GOT3 (cell line): ENCODE measurements at places on chromosomes 5 and 9.

- DNase-seq: no peak
Measured at GRCh38 chr5:127696683-127697082, 6.5 kb upstream of the CCDC192 start.

DNA sequence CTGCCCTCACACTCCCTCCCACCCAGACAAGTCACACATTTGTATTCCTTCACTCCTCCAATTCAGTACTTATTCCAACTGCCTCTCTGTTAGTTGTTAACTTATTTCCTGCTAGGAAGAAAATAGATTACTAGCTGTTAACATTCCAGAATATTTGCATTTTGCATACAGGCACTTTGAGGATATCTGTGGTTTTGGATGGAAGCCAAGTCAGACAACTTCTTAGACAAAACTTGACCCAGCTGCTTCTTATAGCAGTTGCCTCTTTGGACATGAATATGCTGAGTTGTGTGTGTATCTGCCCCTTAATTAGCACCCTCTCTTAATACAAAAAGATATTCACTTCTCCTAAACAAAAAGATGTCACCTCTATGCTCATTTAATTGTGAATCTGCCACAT lies 1280.6 kb upstream of the ACO1 start:
- DNase-seq: no peak

DNA sequence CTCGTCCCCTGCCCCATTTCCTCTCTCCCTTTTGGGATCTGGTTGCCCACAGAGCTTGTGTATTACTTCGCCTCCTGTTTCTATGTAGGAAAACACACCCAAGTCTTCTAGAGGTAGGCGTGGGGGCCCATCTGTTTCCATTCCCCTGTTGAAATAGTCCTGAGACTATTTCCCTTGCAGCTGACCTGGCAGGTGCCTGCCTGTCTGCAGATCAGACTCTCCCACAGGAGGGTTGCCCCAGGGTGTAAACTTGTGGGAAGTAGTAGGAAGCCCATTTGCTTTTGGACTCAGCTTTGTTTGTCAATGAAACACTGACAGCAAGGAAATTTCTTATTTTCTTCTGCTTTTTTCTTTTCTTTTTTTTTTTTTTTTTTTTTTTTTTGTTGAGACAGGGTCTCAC lies 16.3 kb upstream of the GARNL3 start:
- no peak for DNase-seq

- DNase-seq: no peak
Measured at GRCh38 chr5:6667648-6668047, 34.4 kb downstream of the SRD5A1 start.

DNA sequence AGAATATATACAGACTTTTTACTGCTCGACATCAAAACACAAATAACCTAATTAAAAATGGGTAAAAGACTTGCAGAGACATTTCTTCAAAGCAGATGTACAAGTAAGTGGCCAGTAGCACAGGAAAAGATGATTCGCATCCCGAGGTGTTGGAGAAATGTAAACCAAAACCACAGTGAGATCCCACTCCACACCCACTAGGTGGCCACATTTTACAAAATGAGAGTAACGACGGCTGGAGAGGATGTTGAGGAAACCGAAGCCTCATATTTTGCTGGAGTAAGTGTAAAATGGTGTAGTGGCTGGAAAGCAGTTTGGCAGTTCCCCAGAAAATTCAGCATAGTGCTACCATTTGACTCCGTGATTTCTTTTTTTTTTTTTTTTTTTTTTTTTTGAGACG lies 21.3 kb upstream of the GBGT1 start:
- DNase-seq: no peak

DNA sequence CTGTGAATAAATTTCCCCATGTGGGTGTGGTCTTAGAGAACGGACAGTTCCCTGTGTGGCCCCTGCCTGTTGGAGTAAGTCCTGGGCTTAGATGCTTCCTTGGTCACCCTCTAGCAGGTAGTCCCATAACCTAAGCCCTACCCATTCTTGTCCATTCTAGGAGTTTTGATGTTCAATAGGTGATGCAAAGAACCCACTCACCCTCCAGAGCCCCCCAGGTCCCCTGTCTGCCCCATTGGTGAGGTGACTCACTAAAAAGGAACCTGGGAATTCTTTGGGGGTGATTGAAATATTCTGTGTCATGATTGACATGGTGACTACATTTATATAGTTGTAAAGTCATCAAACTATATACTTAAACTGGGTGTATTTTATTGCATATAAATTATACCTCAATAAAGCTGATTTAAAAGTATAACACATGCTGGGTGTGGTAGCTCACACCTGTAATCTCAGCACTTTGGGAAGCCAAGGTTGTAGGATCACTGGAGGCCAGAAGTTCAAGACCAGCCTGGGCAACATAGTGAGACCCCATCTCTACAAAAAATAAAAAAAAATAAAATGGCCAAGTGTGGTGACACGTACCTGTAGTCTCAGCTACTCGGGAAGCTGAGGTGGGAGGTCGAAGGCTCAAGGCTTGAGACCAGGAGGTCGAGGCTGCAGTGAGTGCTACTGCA lies 20.8 kb upstream of the GTF3C5 start:
- DNase-seq: no peak

DNA sequence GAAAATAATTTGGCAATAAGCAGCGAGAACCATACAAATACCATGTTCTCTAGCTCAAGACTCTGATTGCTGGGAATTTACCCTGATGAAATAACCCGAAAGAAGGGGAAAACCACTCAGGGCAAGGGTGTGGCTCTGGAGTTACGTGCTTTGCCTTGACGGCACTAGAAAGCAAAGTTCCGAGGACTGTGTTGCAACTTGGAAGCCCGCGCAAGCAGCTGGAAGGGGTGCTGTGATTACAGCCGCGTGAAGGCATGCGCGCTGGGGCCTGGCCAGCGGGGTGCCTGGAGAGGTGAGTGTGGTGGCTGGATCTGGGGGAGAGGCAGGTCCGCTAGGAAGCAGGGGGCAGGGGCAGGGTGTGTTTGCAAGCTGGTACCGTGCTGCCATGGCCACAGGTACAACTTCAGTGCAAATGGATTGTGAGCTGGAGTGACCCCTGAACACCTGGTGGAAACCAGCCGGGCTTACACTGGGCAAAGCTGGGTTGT lies 52.6 kb upstream of the CNOT6 start:
- DNase-seq: no peak

DNA sequence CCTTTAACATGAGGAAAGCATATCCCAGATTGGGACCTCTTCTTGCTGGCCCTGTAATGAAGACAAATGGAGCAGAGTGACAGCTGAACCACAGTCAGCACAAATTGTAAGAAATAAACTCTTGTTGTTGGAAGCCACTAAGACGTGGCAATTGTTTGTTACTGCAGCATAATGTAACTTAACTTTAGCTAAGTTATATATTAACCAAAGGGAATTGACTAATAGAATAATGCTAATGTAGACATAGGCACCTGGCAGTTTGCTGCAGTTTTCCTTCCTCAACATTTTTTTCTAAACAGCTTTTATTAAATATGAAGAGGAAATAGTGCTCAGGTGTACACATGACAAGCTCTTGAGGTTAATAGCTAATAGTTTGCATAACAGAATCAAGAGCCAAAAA lies 300.7 kb upstream of the SLC30A5 start:
- DNase-seq: no peak

DNA sequence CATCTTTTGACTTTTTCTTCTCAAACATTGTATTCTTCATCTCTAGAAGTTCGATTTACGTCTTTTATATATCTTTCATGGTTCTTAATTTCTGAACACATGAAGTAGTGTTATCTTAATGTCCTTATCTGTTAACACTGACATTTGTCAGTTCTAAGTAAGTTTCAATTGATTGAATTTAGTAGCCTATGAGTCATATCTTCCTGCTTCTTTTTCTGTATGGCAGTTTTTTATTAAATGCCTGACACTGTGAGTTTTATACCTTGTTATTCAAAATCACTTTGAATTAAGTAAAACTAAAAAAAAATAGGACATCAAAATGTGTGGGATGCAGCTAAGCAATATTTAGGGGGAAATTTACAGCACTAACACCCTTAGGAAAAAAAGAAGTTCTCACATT lies 707.0 kb upstream of the ACO1 start:
- no peak for DNase-seq

DNA sequence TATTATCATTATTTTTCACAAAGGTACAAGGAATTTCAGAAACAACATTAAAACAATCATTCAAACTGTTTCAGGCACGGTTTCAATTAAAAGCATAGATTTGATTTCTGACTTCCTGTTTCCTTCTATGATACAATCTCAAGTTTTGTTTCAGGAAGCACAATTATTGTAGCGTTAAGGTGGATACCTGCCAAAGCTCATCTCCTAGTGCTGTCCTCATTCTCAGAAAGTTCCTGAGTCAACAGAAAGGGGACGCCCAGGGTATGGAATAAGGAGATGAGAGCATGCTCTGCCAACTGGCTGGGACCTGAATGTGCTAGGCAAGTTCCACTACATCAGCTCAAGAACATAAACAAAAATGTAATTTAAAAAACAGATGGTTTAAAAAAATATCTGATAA lies 2.0 kb upstream of the TRIM14 start:
- DNase-seq: no peak

DNA sequence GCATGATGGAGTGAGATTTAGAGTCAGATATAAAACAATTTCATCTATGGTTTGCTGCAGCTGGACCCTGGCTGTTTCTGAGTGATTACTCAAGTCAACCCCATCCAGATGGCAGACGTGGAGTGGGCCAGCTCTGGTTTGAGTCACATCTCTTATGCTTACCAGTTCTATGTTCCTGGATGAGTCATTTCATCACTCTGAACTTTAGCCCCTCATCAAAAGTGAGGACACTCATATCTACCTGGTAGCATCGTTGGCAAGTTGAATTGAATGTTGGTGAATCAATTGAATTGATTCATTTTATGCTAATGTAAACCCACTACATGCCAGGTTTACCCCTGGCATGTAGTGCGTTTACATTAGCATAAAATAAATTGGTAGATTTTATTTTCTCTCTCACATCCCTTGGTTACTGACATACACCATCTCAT lies 176.4 kb downstream of the FGF18 start:
- no peak for DNase-seq

DNA sequence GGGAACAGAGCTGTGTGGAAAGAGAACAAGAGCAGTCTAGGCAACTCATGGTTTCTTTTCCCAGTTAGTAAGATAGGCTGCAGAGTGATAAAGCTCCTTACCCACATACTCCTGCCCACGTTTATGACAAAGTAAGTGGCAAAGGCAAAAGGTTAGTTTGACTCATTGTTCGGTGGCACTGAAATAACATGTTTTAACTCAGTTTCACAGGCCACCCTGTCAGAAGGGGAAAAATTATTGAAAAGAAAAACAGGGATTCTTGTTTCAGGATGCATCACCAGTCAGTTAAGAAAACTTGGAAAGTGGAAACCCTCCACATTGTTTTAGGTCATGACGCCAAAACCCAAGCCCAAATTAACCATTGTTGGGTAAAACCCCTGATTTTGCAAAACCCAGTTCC lies 22.3 kb upstream of the DAB2 start:
- DNase-seq: no peak

GRCh38 chr5:99033014-99033900 lies 104.5 kb upstream of the CHD1 start:
- no peak for DNase-seq

DNA sequence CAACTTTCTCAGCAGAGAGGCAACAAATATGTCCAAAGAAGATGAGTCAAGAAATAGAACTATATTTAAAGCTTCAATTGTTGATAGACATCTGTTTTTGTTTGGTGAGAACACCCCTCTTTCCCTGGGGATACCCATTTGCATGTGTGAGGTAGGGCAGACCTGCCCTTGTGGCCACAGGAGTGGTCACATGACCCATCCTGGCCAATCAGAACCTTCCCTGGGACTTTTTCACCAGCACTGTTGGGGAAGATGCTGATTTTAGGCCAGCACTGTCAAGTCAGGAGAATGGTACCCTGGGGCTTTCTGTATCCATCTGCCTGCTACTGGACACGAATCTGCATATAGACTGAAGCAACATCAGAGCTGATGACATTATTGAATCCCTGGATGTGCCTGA lies 211.2 kb downstream of the CDK5RAP2 start:
- no peak for DNase-seq

GRCh38 chr9:77879437-77879943 lies 152.1 kb downstream of the GNAQ start:
- DNase-seq: no peak

GRCh38 chr9:128149001-128149701 lies at the start of gene LCN2:
Gene LCN2 (plus strand): TSS chr9:128149453. CDS start chr9:128149526, 73 bp downstream.
- DNase-seq: no peak

GRCh38 chr5:141373673-141374317 lies at the start of gene PCDHGA6:
Gene PCDHGA6 (plus strand): TSS chr5:141373891. CDS start chr5:141374084, 193 bp downstream.
- no peak for DNase-seq

GRCh38 chr5:6365977-6366590 lies 12.3 kb downstream of the MED10 start:
- DNase-seq: no peak

- no peak for DNase-seq
Measured at GRCh38 chr5:91403438-91403837, 20.3 kb upstream of the ARRDC3 start.

DNA sequence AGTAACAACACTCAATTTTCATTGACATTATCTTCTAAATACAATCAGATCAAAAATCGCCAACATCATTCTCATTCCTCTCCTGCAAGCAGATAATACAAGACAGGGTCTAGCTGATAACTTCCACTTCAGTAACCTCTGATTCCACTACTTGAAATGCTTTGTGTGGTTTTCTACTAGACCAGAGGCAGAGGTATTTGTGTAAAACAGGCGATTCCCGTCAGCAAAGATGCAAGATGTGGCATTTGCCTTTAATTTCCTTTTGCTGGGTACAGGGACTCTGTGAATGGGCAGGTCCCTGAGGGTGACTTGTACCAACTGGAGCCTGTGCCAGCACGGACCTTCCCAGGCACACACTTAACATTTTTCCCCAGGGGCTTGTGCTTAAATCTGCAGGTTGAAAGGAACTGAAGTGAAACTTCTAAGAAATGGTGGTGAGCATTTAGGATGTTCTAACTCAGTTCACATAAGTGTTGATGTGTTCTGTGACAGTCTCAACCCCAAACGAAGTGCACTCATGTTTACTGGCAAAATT lies 625.5 kb upstream of the WWC1 start:
- DNase-seq: no peak

DNA sequence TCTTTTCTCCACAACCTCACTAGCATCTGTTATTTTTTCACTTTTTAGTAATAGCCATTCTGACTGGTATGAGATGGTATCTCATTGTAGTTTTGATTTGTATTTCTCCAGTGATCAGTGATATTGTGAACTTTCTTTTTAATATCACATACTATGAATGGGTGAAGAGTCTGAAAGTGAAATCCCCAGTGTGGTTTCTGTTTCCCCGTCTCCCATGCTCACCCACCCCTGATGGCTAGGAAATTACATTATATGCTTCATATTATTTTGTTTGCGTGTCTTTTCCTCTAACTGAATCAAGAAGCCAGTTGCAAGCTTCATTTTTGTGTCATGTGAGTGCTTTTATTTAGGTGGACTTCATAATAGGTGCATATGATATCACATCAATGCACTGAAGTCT lies 171.1 kb downstream of the ARHGAP26 start:
- no peak for DNase-seq

GRCh38 chr5:95969651-95970358 lies 8.2 kb upstream of the ELL2 start:
- no peak for DNase-seq
